ENCODE measurements at places on chromosomes 3 and 15.

DNA sequence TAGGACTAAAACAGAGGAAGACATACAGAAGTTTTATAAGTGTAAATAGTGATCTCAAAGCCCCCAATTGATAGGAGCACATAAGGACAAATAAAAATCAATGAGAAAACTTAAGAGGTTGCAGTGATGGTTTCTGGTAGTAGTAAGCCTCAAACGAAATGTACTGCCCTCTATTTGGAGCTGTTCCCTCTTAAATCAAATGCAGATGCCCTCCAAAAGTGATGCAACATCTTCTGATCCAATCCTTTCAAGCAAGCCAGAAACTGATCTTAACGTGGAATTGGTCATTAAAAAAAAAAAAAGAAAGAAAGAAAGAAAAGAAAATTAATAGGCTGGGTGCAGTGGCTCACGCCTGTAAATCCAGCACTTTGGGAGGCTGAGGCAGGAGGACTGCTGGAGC lies 259.3 kb downstream of the ZBTB20 start:
- DNase-seq, result no peak

DNA sequence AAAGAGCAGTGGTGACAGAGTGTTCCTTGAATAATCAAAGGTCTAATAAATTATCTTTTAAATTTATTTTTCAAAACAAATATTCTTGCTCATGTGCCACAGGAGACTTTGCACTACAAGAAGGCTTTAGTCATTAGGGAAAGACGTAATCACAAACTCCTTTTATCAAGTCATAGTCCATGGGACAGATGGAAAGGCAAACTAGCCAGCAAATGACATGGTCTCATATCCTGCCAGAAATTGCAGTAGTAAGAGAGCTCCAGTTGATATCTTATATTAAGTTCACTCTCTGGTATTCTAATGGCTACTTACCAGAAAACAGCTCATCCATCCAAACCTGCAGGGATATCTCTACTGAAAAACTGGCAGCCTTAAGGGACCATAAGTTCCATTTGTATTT lies 225.0 kb upstream of the TP63 start:
- DNase-seq, result no peak

- DNase-seq, result no peak
Measured at GRCh38 chr3:106355873-106356272, 487.1 kb upstream of the CBLB start.

DNA sequence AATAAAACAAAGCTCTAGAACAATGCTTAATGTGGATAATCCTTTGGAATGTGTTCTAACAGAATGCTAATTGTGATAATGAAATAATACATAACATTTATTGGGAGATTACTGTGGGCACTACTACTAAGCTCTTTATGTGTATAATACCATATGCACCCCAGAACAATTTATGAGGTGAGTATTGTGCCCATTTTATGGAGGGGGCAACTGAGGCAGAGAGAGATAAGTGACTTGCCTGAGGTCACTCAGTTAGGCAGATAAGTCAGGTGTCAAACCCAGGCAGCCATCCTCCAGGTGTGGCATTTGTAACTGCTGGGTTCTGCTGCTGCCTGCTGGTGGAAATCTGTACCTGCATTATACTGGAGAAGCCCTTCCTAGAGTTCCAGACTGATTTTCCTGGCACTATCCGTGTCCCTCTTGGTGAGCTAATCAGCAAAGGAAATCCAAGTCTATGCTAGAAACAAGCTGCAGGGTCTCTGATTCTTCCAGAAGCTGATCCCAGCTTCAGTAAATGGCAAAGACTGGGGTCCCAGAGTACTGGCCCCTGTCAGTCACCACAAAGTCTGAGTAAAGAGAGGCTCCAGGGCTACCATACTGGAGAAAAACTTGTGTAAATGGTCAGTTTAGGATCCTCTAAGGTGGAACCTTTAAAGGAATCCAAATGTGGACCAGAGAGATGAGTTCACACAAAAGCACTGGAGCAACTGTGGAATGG lies 22.6 kb upstream of the RBP1 start:
- DNase-seq, result peak; percentile 36

- DNase-seq, result no peak
Measured at GRCh38 chr3:9072667-9073009, 109.4 kb upstream of the RAD18 start.

DNA sequence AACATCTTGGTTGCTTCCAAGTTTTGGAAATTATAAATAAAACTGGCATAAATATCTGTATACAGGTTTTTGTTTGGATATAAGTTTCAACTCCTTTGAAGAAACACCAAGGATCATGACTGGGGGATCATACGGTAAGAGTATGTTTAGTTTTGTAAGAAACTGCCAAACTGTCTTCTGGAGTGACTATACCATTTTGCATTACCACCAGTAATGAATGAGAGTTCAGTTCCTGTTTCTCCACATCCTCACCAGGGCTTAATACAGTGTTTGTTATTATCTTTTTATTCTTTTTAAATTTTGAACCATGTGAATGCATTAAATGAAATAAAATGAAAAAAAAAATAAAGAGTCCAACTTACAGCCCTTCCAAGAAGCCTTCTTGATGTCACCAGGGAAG lies 3.7 kb upstream of the ANKUB1 start:
- no peak for DNase-seq

DNA sequence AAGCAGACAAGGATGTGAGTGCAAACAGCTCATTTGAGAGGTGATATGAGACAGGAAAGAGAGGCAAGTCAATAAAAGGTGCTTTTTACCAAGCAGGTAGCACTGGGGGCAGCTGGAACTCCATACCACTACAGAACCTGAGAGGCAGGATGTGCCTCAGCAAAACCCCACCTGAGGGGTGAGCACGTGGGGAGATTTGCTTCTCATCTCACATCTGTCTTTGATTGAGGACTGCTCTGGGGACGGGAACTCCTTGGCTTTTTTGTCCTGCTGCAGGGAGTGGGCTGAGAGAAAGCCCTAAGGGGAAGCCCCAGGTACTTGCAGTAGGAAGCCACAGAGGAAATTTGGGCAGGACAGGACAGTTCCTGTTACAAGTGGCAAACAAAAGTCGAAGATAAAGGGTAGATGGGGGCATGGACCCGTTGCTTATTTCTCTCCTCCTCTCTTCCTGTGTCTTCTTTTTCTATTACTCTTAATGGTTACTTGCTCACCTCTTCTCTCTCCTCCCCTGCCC lies 27.1 kb downstream of the CFAP161 start:
- no peak for DNase-seq

DNA sequence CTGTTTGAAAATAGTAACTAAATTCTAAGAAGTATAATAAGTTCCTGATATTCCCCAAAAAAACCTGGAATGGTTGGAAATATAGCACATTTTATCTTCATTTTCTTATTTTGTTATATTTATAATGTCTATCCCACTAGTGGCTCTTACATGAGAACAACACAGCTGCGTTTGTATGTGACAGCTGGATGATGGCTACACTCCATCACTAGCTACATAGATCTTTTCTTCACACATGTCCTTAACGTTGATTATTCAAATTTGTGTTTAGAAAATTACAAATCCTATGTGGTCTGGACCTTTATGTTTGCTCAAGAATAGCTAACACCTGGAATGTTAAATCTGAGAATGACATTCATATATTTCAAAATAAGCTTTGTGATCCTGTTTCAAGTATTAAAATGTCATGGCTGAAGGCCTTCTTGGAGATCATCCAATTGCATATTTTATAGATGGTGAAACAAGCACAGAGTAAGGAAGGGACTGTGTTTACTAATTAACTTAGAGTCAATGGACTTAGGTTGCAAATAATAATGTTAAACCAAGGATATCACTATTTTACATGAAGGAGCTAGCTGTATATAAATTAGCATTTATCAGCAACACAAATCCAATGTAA lies 60.8 kb downstream of the ATP13A5 start:
- peak; percentile 2 for DNase-seq

- DNase-seq, result peak; percentile 41
Measured at GRCh38 chr3:41202834-41203345, 3.6 kb downstream of the CTNNB1 start.

DNA sequence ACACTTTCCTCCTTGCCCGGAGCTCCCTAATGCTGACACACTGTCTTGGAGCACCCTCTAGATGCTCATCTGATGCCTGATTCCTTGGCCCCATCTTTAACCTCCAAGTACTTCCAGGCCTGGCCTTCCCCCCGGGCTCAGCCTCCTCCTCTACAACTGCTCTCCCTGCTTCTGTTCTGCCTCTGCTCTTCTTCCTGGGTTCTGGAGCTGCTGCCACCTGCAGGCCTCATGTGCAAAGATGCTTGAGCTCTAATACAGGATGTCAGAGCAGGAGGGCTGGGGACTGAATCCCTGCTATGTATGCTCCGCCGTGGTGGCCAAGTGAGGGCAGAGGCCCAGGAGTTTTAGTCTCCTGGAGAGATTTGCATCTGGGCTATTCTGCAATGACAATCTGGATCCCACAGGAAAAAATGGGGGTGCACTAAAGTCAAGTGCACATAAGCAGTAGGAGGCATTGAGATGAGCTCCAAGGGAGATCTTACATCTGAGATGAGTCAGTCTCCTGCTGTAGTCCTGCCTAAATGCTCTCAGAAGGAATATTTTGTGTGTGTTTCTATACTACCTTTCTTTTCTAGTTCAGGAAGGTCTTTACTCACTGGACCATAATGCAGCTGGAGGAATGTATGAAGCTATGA lies 296.3 kb downstream of the UACA start:
- DNase-seq, result peak; percentile 42
